ENCODE measurements at places on chromosomes 7 and 10. TPM values are rescaled to one million over a fixed set of nuclear protein-coding genes. Genes with fewer than 3 reads are reported as not detected.

GRCh38 chr10:97685395-97685958 lies 1.6 kb downstream of the AVPI1 start:
- DNase-seq: peak; percentile 90

- no peak for DNase-seq
Measured at GRCh38 chr7:50821457-50822008, 38.8 kb upstream of the GRB10 start.

Gene FAM131B
- total RNA-seq: 1.2 TPM

Gene FBXL13
- total RNA-seq: 2.2 TPM

Gene INTS1
- 66.2 TPM for total RNA-seq

Measured in osteoblast (primary cell).